ENCODE measurements at places on chromosomes 5 and 9.

DNA sequence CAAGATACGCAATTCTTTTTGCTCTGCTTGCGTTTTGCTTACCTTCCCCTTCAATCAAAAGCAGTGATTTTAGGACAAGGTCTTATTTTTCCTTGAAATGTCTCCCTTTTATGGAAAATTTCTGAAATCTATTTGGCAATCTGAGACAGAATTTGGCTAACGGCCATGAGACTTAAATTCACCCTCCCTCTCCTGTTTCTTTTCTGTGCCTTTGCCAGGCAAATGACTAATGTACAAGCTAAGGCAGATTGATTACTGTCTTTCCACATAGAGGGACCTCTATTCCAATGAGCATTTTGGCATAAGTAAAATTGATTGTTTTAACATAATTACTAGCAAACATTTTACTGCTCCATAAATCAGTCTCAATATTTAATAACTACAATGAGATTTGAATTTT is 31.7 kb downstream of the FAM81B start:
- no peak for DNase-seq

- no peak for DNase-seq
Observed at GRCh38 chr5:173245319-173246134, 10.5 kb upstream of the NKX2-5 start.

DNA sequence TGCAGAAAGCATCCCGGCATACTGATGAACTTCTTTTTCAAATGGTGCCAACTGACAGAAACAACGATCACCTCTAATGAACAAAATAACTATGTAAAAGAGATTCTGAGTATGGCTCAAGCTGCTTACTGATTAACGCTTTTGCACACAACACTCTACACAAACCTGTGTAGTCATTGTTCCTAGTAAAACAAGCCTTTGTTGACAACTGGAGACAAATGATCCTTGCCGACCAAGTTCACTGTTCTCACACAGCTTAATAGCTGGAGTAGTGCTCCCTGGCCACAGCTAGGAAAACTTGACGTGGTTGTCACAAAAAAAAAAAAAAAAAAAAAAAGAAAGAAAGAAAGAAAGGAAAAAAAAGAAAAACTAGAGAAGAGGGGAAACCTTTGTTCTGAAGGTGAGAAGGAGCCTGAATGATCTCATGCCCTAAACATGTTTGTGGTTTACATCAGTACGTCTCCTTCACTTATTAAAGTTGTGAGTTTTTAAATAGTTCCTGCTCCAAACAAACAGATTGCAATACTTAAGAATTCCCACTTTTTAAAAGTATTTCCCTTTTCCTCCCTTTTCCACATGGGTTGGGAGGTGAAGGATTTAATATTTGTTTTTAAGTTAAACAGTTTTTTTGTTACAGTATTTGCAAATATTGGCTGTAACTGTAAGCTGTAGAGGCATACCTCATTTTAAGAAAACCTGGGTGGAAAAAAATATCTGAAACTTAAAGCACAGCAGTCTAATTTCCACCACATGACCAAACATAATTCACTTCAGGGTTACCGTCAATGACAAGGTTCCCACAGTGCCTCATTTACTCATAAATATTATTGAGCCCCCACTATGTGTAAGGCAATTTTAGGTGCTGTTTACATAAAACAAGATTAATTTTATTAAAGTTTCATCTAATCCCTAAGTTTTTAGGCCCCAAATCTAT is 63.7 kb downstream of the GLIS3 start:
- DNase-seq, result no peak

GRCh38 chr9:97703437-97704344 is 6.6 kb upstream of the XPA start:
- DNase-seq, result no peak

- no peak for DNase-seq
Observed at GRCh38 chr9:120692901-120693699, 21.2 kb downstream of the MEGF9 start.

DNA sequence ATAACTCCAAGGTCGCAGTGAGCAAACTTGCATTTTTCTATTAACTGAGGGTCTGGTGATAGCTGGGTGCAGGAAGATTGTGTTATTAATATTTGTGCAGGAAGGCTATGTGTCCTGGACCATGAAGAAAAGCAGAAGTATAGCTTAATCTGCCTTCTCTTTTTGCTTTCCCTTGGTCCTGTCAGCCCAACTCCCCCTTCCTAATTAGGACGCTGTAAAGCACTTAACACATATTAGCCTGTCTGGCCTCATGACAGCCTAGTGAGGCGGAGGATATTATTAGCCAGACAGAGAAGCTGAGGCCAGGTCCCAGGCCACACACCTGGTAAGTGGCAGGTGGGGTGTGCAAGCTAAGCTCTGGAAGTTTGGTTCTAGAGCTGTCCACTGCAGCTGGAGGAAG is 29.5 kb downstream of the SLC46A2 start:
- no peak for DNase-seq

- DNase-seq, result peak; percentile 15
Observed at GRCh38 chr9:84404095-84404686, 63.6 kb upstream of the SLC28A3 start.

- no peak for DNase-seq
Observed at GRCh38 chr5:127673117-127673800, 24.4 kb downstream of the CTXN3 start.

Measured in GM18507 (cell line).